ENCODE measurements at places on chromosomes 2 and 18.

- DNase-seq, result no peak
Measured at GRCh38 chr2:231602859-231603467, 10.3 kb downstream of the TEX44 start.

DNA sequence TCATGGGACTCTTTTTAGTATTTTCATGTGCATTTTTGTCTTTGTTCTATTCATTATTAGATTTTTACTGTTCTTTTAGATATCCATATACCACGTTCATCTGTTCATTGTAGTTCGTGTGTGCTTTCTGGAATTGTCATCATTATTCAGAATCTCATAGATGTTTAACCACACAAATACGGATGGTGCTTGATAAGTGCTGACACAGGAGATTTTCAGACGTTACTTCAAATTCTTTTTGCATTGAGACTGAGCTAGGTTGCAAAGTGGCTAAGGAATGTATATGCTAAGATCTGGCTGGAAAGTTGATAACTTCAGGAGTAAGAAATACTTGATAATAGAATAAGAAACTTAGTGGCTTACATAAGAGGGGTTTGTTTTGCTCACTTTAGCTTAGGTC, 153.6 kb downstream of the CTNNA2 start:
- no peak for DNase-seq

DNA sequence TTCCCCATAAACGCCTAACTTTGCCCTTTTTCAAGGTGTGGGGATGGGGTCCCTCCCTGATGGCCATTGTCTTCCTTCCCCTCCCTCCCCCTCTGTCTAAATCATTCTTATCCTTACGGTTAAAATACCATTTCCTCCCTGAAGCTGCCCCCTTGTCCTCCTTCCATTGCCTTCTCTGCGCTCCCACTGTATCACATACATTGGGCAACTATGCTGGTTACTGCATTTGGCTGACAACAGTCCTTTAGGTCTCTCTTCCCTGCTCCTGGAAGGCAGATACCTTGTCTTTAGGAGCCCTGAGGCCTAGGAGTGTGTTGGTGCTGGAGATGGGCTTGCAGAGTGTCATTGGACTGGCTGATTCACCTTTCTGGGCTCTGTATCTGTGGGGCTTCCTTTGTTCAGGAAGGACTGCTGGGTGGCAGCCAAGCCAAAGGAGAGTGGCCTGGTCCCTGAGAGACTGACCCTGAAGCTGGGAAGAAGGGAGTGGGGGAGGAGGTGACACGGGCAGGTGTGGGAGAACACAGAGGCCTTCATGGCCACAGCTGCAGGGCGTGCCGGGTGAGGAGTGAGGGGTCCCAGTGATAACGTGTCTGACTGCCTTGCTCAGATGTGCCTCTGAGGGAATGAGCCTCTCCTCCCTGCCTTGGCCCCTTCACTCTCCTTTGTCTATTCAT, 2.2 kb downstream of the WNT6 start:
- DNase-seq, result no peak

DNA sequence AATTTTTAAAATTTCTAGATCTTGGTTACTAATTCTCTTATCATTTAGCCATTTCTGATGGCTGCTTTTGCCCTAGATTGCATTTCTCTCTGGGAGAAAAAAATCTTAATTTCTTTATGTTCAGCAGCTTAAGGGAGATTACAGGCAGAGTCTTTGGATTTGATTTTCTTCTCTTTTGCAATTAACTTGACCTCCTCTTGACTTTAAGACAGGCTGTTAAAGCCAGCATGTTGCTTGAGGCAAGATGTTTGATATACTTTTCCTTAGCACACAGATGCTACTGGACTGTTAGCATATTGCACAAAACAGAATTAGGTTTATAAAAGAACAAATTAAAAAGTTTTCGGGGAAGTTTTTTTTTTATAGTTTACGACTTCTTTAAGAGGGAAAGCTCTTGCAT, 50.0 kb downstream of the XRCC5 start:
- no peak for DNase-seq

GRCh38 chr2:68027959-68028358, 34.8 kb downstream of the C1D start:
- DNase-seq, result no peak

DNA sequence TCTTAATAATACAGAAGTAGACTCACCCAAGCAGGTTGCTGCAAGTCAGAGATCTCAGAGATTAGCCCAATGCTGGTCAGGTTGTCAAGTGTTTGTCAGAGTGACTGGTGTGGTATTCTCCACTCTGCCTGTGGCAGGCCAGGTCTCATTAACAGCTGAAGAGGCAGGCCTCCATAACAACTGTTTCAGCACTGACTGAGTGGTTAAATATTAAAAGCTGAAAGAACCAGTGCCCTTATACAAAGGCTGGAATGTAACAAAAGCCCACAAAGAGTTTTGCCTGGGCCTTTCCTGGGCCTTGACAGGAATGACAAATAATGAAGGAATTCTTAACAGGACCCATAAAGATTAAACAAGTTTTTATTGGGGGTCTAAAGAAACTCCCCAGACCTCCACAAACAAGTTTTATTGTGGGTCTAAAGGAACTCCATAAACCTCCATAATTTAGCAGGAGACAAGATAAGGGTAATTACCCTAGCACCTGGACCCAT, 26.8 kb downstream of the SULT1C2 start:
- DNase-seq, result no peak

DNA sequence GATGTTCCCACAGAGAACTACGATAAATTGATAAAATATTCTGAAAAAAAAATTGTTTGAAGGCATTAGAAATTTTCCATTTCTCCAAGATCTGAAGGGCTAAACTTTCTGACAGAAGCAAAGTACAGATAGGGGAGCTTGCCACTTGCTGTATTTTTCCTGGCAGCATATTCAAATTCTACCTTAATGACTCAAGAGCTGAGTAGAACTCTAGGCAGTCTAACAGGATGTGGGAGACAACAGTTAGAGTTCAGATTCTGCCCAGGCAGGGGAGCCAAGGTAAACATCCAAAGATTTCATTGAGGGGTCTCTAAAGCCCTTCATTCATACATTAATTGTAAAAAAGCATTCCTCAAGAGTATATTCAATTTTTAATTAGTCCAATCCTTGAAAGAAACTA, 46.0 kb upstream of the RIT2 start:
- DNase-seq, result no peak

GRCh38 chr18:55641486-55641885, 53.5 kb upstream of the TCF4 start:
- no peak for DNase-seq

DNA sequence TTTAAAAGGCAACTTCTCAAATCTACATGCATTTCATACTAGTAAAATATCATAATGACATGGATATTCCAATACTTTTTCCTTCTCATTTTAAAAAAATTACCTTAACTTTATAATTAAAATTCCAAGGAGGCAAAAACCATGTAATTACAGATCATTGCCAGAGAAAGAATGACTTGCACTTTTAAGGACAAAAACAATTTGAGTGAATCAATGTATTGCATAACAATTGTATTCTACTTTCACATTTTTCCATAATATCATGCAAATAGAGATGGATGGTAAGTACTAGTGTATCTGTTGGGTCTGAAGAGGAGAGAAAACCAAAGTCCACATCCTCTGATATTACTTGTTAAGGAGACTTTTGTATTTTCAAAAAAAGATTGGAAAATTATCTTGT, 89.5 kb upstream of the NCK2 start:
- no peak for DNase-seq

- no peak for DNase-seq
Measured at GRCh38 chr2:38237311-38237710, 139.8 kb downstream of the ATL2 start.
